ENCODE measurements at places on chromosomes 11 and 22.

GRCh38 chr11:121213362-121213893 lies 79.1 kb upstream of the SC5D start:
- no peak for DNase-seq

DNA sequence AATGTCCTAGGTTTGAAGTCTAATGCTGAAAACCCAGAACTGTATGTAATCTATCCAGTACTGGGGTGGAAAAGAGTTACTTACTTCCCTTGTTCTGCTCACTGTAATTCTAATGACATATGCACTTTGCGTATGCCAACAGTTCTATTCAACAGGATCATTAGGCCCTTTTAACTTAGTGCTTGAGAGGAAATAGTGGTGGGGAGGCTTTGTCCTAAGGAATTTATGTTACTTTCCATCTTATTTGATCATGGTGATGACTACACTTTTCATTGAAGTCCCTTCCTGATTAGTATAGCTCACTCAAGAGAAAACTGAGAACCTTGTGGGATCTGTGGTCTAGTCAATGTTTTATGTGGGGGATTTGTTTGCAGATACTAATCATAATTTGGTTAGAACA lies 348.2 kb downstream of the GUCY1A2 start:
- no peak for DNase-seq

DNA sequence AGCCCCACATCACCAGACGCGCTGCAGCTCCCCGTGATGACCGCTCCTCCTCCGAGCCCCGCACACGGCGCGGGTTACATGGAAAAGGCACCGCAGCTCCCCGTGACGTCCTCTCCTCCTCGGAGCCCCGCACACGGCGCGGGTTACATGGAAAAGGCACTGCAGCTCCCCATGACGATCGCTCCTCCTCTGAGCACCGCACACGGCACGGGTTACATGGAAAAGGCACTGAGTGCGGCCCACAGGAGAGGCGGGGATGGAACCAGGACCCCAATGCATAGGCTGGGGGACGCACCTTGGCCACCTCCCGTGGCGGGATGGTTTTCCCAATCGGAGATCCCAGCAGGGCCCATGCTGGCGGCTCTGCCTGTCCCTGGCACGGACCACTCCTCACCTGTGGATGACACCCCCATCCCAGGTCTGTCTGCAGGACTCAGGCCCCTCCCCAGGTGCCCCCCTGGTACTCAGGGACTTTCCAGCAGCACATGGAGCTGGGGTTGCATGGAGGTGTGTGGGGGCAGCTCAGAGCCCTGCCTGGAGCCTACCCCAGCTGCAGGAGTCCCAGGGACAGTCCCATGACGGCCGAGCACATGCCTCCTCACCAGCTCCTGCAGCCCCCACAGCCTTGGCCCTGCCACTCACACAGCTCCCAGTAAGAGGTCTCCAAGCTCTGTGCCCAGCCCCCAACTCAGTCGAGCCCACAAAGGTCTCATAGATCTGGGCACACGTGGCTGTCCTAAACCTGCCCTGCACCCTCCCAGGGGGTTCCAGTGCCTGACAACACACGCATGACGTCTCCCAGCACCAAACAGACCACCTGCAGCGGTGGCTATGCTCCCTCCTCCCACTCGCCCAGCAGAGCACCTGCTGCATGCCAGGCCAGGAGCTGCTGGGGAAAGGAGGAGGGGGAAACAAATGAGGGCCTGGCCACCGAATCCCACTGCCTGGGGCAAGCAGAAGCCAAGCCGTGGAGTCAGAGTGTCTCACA lies 166.6 kb downstream of the BRD1 start:
- DNase-seq, result no peak

DNA sequence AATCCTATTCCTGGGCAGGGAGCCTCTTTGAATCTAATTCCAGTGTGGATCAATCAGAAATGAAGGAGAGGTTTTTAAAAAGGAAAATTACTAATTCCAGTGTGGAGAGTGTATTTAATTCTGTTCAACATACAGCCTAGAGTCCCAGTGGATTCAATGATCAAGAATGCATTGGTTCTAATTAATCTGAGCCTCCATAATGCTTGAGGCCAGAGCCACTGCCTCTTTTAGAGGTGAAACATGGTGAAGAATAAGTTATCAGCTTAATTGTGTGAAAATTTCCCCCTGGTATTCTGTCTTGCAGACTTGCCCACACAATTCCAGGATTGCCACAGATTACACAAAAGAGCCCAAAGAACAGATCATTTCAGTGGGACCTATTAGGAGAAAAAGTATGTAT lies 87.7 kb downstream of the TECTA start:
- no peak for DNase-seq

- DNase-seq, result no peak
Observed at GRCh38 chr11:78020246-78020645, 2.8 kb downstream of the KCTD14 start.

DNA sequence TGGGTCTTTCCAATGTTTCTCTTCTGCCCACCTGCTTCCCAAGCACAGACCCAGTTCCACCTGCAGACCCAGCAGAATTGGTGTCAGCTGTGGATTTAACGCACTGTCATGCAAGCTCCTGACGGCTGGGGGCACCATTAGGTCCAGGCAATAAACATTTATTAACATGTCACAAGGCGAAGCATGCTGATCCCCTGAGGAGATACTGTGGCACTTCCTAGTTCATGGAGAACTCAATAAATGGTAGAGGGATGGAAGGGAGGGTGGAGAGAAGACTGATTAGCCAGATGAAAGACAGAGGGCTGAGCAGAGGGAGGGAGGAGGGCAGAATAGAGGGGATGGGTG lies 68.3 kb upstream of the TSPAN18 start:
- DNase-seq, result no peak

DNA sequence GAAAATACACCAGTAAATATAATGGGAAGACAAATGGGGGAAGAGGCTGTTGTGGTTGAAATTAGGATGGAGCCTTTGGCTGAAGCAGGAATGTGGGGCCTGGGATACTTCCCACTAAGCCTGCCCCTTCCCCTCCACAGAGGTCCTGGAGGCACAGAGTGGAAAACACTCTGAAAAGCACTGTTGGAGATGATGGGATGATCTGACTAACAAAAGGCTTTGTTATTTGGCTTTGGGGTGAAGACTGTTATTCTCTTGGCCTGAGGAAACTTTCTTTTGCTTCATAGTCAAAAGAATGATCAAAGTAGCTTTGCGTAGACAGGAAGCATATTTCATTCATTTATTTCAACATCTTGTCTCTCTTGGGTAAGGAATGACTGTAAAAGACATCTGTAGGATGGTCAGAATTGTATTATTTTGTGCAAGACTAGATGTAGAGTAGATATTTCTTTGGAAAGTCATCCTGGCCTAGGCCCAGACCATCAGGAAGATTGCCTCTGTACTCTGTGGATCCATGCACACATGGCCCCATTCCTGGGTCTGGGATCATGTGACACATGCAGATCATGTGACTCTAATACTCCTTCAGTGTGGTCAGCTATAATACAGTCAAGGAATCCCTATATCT lies 111.4 kb downstream of the SPON1 start:
- no peak for DNase-seq

DNA sequence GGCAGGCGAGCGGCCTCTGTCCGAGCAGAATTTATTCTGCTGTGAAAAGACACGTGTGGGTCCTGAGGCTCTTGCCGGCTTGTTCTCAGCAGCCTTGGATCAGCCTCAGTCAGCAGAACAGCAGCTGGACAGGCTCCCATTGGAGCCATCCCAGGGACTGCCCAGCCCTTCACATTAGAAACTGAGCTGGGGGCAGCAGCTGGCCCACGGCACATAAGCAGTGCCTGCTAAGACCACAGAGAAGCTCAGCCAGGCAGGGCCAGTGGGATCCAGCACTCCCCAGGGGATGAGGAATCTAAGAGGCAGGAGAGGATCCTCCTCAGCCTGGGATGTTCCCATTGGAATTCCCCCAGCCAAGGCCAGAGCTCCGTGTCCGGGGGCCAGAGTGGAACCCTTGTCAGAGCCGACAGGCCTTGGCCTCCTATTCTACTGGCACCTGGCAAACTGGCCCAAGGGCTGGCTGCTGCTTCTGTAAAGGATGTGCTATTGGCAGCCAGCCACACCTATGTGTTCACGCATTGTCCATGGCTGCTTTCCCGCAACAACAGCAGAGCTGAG lies 18.2 kb downstream of the RTN4R start:
- DNase-seq, result no peak

- DNase-seq, result no peak
Observed at GRCh38 chr11:61828629-61829407, 718 bp downstream of the FADS2 start.

- DNase-seq, result no peak
Observed at GRCh38 chr11:65066805-65067291, 8.5 kb upstream of the NAALADL1 start.

Measured in AML-193 (cell line).